Gastroesophageal sphincter (tissue), 4 donors: ENCODE measurements at places on chromosomes 6 and 20. TPM values are rescaled to one million over a fixed set of nuclear protein-coding genes. Genes with fewer than 3 reads are reported as not detected.
A peak's percentile ranks its signal among the peaks of the same experiment; 100 is the strongest.

The RHAG gene
- total RNA-seq, result 0.94 TPM

DNA sequence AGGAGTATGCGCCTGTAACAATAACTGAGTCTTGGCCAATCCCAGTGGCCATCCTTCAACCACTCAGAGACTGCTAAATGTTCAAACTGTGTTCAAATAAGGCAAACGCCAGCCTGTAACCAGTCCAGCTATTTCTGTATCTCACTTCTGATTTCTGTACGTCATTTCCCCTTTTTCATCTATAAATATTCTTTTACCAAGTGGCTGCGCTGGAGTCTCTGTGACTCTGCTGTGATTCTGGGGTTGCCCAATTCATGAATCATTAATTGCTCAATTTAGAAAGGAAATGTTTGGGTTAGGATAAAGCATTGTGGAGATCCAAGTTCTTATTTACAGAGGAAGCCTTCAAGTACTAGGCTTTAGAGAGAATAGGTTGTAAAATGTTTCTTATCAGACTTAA is 89.8 kb upstream of the UST start:
- ATAC-seq, result peak; percentile 61

GRCh38 chr6:11744753-11745152 is 33.9 kb downstream of the ADTRP start:
- ATAC-seq, result peak; percentile 92

GRCh38 chr6:11869672-11870340 is 91.2 kb upstream of the ADTRP start:
- ATAC-seq, result no peak

The PTK6 gene
- total RNA-seq, result 2.1 TPM

GRCh38 chr6:37241775-37242428 is 15.7 kb upstream of the TBC1D22B start:
- ATAC-seq, result no peak

DNA sequence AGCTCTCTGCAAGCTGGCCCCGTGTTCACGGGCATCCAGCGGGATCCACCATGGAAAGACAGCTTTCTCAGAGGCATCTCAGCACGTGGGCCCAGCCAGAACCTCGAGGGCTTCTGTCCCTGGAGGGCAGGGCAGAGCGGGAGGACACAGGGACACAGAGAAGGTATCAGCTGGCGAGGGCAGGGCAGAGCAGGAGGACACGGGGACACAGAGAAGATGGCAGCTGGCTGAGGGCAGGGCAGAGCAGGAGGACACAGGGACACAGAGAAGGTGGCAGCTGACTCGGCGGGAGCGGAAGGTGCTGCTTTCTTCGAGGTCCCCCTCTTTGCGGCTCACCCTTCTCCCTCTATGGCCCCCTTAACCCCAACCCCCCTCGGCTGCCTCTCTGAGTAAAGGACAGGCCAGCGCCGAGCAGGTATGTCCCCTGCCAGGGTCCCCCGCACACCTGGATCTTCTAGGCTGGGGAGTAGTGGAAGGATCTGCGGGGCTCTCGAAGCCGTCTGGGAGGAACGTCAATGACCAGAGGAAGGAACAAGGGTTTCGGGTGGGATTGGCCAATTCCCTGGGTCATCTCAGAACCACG is 28.9 kb upstream of the BHLHE23 start:
- ATAC-seq, result no peak

DNA sequence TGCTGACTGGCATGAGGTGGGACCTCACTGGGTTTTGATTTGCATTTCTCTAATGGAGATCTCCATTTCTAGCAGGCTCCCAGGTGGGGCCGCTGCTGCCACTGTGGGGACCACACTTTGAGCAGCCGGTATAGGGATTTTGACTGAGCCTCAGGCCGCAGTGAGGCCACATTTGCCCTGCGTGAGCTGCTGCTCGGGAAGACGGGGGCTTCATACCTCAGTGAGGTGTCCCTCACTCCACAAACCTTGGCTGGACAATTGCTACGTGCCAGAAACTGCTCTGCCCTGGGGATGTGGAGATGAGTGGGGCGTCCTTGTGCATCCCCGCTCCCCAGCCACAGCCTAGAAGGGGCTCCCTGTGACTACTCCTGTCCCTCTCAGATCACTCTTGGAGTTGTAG is 134.3 kb downstream of the ANKRD60 start:
- no peak for ATAC-seq

The SLC22A2 gene
- not detected for total RNA-seq

- ATAC-seq, result no peak
These were observed 18.0 kb downstream of the CYP21A2 start for GRCh38 chr6:32056254-32056653.

DNA sequence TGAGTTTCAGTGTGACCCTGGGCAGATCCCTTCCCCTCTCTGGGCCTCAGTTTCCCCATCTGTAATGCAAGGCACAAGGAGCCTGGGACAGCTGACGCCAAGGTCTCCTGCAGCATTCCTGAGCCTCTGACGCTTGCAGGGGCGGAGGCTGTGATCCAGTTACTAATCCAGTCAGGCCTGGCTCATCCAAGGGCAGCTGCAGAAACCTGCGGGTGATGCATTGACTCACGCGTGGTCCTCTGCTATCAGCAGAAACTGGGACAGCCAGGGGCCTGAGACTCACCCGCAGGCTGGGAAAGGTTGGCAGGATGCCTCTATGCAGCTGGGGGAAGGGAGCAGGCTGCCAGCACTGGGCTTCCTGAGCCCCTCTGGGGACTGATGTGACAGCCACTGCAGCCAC is 65.0 kb upstream of the SIRPA start:
- ATAC-seq, result peak; percentile 57

DNA sequence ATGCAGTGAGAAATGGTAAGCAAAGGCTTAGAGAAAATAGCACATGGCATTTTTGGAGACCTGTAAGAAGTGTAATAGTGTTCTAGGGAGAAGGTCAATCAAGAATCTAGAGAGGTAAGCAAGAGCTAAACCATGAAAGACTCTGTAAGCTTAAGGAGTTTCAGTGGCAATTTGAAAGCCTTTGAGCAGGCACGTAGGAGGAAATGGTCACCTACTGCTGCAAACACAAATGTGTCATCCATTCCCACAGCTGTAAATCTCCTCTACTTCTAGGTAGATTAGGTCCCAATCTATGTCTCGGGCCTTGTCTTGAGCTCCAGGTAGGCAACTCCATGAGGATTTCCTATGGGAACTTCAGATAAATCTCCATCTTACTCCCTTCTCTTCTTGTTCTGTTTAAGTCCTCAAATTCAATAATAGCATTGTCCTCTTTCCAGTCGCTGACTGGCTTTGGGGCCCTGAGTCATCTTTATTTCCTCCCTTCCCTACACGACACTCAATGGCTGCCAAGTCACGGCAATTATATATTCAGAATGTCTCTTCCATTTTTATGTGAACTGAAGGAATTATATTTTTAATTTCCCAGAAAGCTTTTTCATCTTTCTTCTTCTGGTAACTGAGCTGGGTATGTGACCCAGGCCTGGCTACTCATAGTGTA is 24.2 kb upstream of the PAQR8 start:
- ATAC-seq, result no peak

The LAMA4 gene
- total RNA-seq, result 240 TPM

The HLA-DMA gene
- 43.8 TPM for total RNA-seq

The GPLD1 gene
- total RNA-seq, result 7.8 TPM

The SLC17A9 gene
- 1.3 TPM for total RNA-seq

The FAM110A gene
- 1.4 TPM for total RNA-seq

The FOXC1 gene
- 11.4 TPM for total RNA-seq

GRCh38 chr6:44575644-44576043 is 188.1 kb downstream of the CDC5L start:
- ATAC-seq, result no peak

DNA sequence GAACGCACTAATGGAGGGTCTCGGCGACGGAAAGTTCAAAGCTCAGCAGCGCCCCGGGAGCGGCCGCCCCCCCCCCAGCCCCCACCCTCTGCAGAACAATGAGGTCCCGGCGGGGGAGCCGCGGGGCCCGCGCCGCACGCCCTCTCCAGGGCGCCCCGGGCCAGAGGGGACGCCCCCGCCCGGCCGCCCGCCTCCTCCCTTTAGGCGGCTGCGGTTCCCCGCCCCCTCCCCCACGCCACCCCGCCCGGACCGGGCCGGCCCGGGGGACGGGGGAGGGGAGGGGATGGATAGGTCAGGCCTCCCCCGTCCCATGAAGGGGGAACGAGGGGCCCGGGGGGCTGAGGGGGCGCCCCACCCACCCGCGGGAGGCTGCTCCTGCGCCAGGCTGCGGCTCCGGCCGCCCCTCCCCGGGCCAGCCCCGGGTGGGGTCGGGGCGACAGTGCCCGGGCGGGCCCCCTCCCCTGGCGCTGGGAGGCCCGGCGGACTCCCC is 1.5 kb downstream of the NOL4L start:
- peak; percentile 8 for ATAC-seq

The LBP gene
- not detected for total RNA-seq

The IRAK1BP1 gene
- total RNA-seq, result 5.9 TPM

- no peak for ATAC-seq
These were observed 157.4 kb upstream of the TNFAIP3 start for GRCh38 chr6:137709424-137710236.

DNA sequence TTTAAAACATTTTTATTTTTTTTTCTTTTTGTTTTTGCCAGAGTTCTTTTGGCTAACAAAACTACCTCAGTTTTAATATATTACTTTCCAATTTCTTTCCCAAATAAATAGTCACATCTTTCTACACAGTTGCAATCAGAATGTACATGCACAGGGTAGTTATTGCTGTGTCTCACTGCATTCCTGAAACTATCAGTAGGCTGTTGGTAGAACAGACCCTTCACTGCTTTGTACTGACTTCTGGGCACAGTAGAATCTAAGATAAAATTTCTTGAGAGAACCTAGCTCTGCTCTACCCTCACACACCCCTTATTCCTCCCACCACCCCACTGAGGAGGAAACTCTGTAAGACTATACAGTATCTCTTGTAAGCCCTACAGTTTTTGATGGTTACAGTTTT is 19.9 kb downstream of the TPX2 start:
- no peak for ATAC-seq

- no peak for ATAC-seq
These were observed 194.5 kb upstream of the THEMIS start for GRCh38 chr6:128095362-128095761.

DNA sequence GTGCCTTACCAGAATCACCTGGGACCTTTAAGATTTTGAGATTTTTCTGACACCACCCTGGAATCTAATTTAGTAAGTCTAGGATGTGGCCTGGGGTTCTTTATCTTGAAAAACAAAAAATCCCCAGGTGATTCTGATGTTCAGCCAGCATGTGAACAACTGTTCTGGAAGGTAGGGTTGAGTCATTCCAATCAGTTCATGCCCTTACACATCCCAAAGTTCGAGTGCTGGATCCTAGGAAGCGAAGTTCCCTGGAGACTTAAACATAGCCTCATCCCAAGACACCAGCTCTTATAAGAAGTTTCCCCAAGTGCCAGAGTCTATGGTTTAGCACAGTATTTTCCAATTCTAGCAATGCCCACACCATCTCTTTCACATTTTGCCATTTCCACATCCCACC is 6.3 kb upstream of the TSHZ2 start:
- ATAC-seq, result no peak

GRCh38 chr6:85185977-85186376 is 263.9 kb upstream of the NT5E start:
- ATAC-seq, result no peak

DNA sequence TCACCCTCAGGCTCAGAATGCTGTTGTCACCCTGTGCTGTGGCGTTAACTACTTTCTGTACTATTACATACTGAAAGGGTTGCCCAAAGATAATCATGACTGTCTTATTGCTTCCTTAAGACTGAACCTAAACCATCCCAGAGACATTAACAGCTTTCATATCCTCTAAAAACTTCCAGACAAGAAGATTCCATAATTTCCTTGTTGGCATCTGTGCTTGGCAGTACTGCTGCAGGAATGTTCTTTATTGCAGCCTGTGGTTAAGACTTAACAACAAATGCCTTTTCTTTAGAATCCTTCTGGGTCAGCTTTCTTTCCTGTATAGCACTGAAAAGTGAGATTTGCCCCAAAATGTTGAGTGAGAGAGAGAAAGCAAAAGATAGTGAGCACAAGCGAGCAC is 109.7 kb downstream of the GJA10 start:
- ATAC-seq, result no peak

- no peak for ATAC-seq
These were observed 180.9 kb downstream of the FUT9 start for GRCh38 chr6:96196633-96197032.

DNA sequence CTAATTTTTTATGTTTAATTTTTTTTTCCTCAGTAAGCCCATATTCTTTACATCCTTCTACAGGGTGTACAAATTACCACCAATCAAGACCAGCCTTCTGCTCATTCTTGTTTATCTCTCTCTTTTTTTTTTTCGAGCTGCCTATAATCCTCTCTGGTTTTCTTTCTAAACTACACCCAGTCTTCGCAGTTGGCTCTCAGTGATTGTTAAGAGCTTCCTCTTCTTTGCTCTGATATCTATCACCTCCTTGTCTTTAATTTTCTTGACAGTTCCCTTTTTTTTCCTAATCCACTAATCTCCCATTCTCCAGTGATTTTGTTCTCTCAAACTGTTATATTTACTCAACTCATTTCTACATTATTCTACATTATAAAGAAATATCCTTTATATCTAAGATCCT is 38.5 kb upstream of the PTPRK start:
- ATAC-seq, result no peak

DNA sequence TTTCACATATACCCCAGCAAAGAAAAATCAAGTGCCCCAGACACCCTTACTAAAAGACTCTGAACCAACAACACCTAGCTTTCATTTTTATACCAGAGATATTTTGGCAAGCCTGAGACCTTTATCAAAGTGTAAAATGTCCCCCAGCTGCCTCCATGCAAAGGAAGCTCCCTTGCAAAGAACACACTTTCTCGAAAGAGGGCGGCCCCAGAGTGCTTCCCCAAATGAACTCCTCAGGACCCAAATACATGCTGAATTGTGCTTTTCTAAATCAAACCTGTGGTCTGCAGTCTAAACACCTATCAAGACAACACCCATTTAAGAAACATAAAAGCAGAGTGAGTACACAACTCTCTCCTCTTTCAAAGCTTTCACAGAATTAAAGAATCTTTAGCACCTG is 490 bp downstream of the IPCEF1 start:
- no peak for ATAC-seq

DNA sequence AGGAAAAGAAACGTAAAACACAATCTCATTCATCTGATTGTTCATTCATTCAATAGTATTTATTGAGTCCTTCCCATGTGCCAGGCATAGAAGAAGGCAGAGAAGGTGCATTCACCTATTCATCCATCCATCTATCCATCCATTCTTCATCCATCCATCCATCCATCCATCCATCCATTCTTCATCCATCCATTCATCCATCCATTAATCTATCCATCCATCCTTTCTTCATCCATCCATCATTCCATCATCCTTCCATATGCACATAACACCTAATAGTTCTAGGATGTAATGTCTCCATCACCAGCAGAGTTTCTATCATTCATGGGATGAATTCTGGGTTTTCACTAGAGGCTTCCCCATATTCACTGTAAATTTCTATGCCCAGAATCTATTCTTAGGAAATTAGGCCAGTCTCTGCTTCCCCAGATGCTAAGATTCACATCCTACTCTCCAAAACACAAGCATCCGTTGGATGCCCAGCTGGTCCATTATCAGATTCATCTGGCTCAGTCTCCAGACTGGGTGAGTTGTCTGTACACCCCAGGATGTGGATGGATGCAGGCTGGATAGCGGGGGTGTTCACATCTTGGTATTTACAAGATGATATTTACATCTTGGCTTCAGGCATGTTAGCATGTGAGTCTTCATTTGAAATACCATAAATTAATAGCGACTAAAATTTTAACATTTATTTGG is 517.7 kb upstream of the SULF2 start:
- no peak for ATAC-seq

The EHMT2 gene
- total RNA-seq, result 29.5 TPM

- ATAC-seq, result no peak
These were observed 5.6 kb downstream of the EEF1A1 start for GRCh38 chr6:73515204-73515655.
